ENCODE measurements at places on chromosomes 6 and 20.

DNA sequence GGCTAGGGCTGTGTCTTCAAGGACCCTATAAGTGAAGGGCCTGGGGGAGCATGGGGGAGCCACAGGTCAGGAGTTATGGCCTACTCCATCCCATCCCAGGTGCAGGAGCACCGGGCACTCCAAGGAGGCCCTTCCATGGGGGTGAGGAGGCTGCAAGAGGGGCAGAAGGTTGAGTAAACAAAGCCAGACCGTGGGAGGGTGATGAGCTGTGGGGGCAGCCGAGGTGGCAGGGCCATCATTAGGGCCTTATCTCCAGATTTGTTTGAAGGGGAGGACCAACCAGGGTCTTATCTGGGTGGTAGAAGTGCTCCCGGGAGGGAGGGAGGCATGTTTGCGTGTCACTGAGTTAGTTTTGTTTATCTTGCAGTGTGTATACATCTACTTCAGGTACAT is 2.1 kb upstream of the FAM83C start:
- no peak for DNase-seq

GRCh38 chr20:21804802-21805201 is 99.3 kb downstream of the PAX1 start:
- no peak for DNase-seq

- no peak for DNase-seq
Observed at GRCh38 chr6:158761746-158762145, 57.4 kb downstream of the EZR start.

DNA sequence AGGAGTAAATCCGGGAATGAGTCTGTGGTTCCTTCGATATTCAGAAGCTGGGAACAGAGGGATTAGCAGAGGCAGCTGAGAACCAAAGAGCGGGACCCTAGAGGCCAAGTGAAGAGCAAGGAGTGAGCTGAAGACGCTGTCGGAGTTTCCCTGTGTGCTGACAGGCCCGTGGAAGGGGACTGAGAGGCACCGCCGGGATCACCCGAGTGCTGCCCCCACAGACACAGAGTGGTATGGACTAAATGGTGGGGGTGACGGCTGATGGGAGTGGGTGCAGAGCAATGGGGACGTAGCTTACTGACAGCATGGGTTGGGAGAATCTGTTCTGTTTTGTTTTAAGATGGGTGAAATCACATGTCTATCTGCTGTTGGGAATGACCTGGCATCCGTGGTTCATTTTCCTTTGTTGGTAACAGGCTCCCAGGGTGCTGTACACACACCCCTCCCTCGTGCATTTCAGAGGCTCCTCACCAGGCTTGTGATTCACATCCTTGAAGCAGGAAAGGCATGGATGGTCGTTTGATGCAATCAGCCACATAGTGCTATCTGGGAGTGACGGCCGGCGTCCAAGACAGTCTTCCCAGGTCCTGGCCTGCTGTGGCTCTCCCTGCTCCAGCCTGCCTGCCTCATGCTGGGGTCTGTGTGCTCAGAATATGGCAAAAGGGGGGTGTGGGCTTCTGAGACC is 97.4 kb downstream of the THBS2 start:
- no peak for DNase-seq

DNA sequence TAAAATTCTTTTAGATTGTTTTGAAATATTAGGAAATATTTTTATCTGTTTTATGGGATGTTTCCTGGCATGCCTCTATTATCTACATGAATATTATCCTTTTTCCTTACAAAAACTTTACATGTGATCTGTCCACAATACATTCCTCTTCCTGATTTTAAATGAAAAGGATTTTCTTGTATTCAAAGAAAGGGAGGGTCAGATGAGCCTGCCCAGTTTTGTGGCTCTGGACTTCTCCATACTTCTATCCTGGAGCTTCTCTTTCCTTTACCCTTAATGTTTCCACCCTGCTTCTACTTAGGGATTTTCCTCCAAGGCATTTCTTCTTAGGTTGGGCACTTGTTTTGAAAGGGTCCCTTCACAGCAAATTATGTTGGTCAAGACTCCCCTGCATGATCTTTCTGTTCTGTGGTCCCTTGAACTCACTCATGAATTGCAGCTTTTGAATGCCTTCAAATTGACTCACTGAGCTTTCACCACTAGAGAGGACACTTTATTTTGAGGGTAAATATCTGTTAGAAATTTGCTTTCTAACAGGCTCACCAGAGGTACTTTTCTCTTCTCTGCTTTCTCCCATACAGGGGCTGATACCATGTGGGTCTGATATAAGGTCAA is 104.9 kb downstream of the CENPW start:
- DNase-seq, result no peak

- no peak for DNase-seq
Observed at GRCh38 chr6:113120224-113120581, 736.9 kb upstream of the MARCKS start.

- no peak for DNase-seq
Observed at GRCh38 chr6:2222275-2222842, 23.0 kb downstream of the GMDS start.

- no peak for DNase-seq
Observed at GRCh38 chr6:17450832-17451231, 57.4 kb downstream of the CAP2 start.

GRCh38 chr6:29564875-29565274 is 5.3 kb upstream of the UBD start:
- no peak for DNase-seq

All from C1 segment of cervical spinal cord (tissue), 14 donors.